ENCODE measurements at places on chromosomes 3 and 15. TPM values are rescaled to one million over a fixed set of nuclear protein-coding genes. Genes with fewer than 3 reads are reported as not detected.

Gene NECTIN3
- total RNA-seq: 182 TPM

Gene RABL3
- 17.0 TPM for total RNA-seq

Gene ANKRD34C
- not detected for total RNA-seq

Gene MFGE8
- total RNA-seq: 201 TPM

Gene SLITRK3
- total RNA-seq: not detected

Gene TMOD2
- 6.9 TPM for total RNA-seq

Gene ONECUT1
- total RNA-seq: not detected

Gene STAC
- total RNA-seq: 0.36 TPM

Gene DPPA2
- total RNA-seq: not detected

Gene WWTR1
- 30.3 TPM for total RNA-seq

Gene SACM1L
- total RNA-seq: 44.2 TPM

Gene SLC12A6
- total RNA-seq: 10.0 TPM

Gene UBE3A
- 53.2 TPM for total RNA-seq

Gene CPLX3
- not detected for total RNA-seq

Gene ZMYND10
- total RNA-seq: 1.1 TPM

Gene HOMER2
- total RNA-seq: 0.56 TPM

Gene CACNA2D2
- not detected for total RNA-seq

Gene CD200
- 1.1 TPM for total RNA-seq

Gene APOD
- not detected for total RNA-seq

Gene UNC45A
- 85.3 TPM for total RNA-seq

Gene TRPM1
- 0.28 TPM for total RNA-seq

Gene CRABP1
- total RNA-seq: not detected

Gene IGSF11
- not detected for total RNA-seq

Gene LACTB
- 41.7 TPM for total RNA-seq

Gene TM2D3
- total RNA-seq: 30.6 TPM

Gene CEP70
- 11.1 TPM for total RNA-seq

Gene RBP2
- not detected for total RNA-seq

Gene PIK3CA
- 22.4 TPM for total RNA-seq

Gene SLC12A1
- not detected for total RNA-seq

Gene GNAT1
- total RNA-seq: not detected

Gene ITIH4
- 0.28 TPM for total RNA-seq

Gene ATP13A5
- not detected for total RNA-seq
